BJ (cell line): ENCODE measurements at places on chromosomes 1 and 21.

- no peak for DNase-seq
Measured at GRCh38 chr1:204863024-204863423, 7.6 kb upstream of the NFASC start.

DNA sequence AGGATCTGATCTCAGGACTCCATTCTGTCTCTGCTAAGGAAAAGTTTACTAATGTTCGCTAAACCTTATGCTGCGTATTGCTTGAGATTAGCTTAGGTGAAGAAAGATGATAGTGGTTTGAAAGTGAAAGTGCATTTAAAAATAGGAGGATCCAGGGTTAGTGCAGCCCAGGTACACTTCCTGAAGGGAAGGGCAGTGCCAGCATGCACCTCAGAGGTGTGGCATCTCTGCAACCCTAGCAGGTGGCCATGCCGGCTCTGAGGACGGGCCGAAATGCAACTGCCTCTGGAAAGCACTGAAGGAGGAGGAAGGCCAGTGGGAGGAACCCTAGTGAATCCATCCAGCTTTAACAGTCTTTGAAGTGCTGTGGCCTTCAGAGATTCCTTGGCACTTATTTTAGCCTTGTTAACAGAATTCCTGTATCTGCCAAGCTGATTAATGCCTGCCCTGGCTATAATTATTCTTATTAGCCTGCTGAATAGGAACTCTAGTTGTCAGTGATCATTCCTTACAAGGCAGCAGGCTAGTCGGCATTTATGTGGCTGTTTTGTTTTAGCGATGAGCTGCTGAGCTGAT is 5.5 kb downstream of the PTGFRN start:
- no peak for DNase-seq

- DNase-seq: no peak
Measured at GRCh38 chr21:34670962-34671348, 2.2 kb downstream of the CLIC6 start.

DNA sequence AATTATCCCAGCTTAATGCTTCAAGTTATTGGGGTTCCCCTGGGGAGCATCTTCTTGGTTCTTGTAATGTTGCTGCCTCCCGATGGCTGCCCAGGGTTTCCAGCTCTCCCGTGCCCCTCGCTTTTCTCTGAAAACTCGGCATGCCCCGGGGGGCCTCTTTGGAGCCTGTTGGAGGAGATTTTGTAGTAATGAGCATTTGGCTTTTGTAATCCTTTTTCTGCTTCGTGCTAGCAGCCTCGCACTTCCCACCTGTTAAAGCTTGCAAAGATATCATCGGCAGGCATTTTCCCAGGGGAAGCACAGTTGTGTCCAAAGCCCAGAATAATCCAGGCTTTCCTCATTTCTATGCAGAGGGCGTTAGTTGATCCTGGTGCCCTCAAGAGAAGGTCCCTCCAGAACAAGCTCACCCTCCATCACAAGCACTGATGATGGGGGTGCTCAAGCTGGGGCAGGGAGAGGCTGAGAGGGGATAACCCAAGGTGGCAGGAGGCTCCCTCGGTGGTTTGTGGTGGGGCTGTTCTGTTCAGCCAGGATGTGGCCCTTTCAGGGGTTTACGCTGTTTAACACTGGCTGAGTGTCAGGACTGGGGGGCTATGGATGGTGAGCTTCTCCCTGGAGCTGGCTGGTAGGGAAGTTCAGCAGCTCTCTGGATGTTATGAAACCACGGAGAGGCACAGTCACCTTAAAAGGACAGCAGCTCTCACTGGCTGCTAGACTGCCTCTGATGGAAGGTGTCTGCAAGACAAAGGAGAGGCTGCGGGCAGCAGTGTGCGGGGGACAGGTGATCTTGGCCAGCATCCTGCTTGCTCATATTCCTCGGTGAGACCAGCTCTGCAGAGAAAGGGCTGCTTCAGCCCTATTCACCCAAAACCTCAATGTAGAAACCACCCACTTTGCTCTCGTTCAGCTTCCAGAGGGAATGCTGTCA is 477.1 kb upstream of the VAMP3 start:
- DNase-seq: no peak

GRCh38 chr1:152667648-152668047 is 4.5 kb downstream of the LCE2D start:
- DNase-seq: no peak

- no peak for DNase-seq
Measured at GRCh38 chr1:101250656-101251272, 13.9 kb downstream of the S1PR1 start.

GRCh38 chr1:180309338-180309737 is 79.3 kb downstream of the LHX4 start:
- DNase-seq: no peak

DNA sequence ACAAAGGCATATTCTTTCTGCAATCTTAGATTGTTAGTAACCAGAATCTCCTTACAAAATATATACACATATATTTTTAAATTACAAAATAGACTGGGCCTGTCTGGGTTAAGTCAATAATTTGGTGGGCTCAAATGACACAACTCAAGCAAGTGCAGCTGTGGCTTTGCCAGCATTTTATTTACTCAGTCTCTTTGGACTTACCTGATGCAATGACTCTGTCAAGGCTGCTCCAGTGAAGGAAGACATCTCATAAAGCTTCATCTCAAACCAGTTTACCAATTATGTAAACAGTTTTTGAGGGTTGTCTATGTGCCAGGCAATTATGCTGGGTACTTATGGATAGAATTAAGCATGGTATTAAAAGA is 22.8 kb upstream of the ABCA4 start:
- DNase-seq: no peak

GRCh38 chr1:113124366-113124765 is 51.4 kb downstream of the LRIG2 start:
- no peak for DNase-seq

- DNase-seq: no peak
Measured at GRCh38 chr21:17793246-17794123, 25.7 kb downstream of the C21orf91 start.

DNA sequence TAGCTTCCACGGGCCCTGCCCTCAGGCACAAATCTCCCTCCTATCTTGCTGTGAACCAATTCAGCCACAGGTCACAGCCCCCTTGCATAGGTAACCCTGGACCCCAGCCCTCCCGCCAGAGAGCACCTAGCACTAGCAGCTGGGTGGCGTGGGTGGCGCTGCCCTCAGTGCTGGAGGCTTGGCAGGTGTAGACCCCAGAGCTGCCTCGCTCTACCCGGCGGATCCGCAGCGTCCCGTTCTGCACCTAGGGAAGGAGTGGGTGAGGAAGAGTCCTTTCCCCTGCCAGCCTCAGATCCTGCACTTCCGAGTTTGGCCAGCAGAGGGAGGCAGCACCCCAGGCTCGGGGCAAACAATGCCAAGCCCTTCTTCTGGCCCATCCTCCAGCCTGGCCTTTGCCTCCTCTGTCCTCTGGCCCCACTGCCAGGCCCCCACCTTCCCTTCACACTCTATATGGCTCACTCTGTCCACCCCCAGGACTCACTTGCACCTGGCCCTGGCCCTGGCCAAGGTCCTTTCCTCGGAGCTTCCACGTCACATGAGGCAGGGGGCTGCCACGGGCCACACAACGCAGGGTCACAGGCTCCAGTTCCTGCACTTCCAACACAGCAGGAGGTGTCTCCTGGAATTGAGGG is 9.0 kb downstream of the IGSF9 start:
- DNase-seq: no peak
